CD4-positive, alpha-beta T cell treated with Interleukin-15 for 1 hour (primary cell): ENCODE measurements at places on chromosomes 2 and 18.
A peak's percentile ranks its signal among the peaks of the same experiment; 100 is the strongest.

DNA sequence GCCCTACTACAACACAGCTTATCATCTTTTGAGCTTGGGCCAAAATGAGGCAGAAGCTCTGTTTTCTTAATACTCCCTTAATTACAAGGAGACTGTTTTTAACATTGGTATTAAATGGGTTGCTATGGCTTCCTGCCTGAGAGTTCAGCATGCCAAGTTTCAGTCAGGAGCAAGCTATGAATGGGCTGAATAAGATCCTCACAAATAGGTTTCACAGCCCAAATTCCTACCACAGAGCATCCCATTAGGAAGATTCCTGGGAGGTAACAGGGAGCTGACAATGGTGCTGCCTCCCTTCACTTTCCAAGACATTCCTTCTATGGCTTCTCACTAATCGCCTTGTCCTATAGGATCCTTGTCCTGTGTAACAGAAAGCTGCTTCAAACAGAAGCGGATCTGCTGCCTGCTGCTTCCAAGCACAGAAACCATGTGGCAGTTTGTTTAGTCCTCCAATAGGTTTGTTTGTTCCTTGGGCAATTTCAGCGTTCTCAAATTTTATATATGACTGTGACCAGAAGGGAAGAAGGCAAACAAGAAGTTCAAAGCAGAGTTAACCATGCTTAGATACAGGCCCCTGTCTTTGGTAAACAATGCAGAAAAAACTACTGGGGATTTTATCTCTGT lies 70.9 kb downstream of the NCKAP5 start:
- no peak for DNase-seq

- DNase-seq, result no peak
Measured at GRCh38 chr2:98669675-98670074, 61.3 kb downstream of the MGAT4A start.

GRCh38 chr18:13455471-13455870 lies 236.9 kb downstream of the LDLRAD4 start:
- DNase-seq, result no peak

GRCh38 chr2:84894758-84895520 lies 10.5 kb upstream of the TMSB10 start:
- DNase-seq, result no peak

GRCh38 chr18:10688766-10689165 lies 162.9 kb downstream of the NAPG start:
- DNase-seq, result no peak

GRCh38 chr18:27595113-27595838 lies 410.2 kb upstream of the CHST9 start:
- DNase-seq, result no peak

GRCh38 chr2:98824256-98825019 lies 93.5 kb upstream of the MGAT4A start:
- DNase-seq, result no peak

GRCh38 chr2:26982102-26982742 lies 11.8 kb downstream of the MAPRE3 start:
- DNase-seq, result no peak

- no peak for DNase-seq
Measured at GRCh38 chr2:43041661-43042360, 184.6 kb downstream of the ZFP36L2 start.

- no peak for DNase-seq
Measured at GRCh38 chr2:189466656-189467055, 25.4 kb downstream of the WDR75 start.

DNA sequence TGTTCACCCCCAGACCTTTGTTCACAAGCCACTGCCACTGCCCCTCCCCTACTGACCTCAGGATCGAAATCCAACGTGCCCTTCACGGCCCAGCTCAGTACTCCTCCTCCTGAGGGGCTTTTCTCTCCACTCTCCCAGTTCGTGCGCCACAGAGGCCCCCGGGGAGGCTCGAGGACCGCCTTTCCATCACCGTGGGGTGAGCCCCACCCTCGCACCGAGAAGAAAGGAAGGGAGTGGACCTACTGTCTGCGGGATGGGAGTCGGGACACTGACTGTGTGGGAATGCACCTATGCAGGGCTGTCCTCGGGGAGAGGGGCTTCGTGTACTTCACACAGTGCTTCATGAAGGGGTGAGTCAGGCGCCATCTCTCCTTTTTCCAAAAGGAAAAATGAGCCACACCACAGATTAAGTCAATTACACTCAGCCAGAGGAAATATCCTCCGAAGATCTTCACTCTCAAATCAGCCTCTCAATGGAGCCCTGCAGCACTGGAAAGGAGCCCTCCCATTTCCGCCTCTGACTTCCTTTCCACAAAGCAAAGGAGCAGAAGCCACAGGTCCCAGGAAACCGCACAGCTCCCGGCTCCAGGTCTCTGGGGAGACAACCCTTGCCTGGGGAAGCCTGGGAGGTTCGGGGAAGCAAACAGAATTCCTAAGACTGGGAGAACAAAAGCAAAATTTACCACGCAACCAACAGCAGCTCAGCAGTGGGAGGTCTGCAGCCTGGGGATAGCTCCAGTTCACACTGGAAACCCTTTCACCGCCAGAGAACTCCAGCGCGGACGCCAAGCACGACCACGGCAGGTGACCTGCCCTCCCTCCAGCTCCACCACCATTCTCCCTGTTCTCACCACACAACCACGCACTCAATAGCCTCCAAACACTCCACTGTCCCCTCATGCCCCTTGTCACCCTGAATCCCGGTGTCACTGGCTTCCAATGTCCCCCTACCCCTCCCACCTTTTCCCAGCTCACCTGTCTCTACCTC lies 21.6 kb downstream of the ADCY3 start:
- no peak for DNase-seq

- no peak for DNase-seq
Measured at GRCh38 chr2:1339388-1340140, 73.7 kb upstream of the TPO start.

DNA sequence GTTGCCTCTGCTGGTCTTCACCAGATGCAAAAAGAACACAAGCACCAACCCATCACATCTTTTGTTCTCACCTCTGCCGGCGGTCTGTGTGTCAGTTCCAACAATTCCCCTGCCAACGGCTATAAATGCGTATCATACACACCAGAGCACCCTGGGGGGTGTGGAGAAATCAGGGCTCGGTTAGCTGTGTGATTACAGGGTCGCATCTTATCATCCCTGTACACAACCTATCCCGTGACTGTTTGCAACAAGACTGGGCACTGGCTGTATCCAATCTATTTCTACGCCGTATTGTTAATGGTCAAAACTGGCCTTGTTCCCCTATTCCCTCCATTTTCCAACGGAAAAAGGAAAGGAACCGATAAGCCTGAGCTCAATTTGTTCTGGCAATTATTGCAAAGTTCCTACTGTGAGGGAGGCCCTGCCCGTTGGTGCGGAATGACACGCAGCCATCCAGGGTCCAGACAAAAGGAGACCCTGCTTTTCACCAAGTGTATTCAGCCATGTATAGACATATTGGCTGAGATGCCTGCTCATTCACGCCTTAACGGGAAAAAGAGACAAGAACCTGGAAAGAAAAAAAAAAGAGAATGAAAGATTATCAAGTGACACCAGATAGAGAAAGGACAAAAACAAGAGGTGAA lies 136.9 kb downstream of the CDH20 start:
- DNase-seq, result no peak

GRCh38 chr2:123870206-123870880 lies 154.7 kb upstream of the CNTNAP5 start:
- no peak for DNase-seq

- no peak for DNase-seq
Measured at GRCh38 chr18:67583621-67584020, 67.1 kb upstream of the DSEL start.

- no peak for DNase-seq
Measured at GRCh38 chr2:209592106-209592505, 168.3 kb downstream of the MAP2 start.

DNA sequence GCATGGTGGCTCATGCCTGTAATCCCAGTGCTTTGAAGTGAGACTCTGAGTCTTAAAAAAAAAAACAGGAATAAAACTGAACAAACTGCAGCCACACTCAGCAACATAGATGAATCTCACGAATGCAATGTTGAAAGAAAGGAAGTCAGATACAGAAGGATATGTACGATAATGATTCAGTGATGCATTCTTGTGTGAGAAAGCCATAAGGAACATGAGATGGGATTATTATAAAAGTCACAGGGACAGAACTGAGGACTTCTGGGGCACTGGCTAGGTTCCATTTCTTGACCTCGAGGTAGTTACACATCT lies 56.9 kb upstream of the SMAD2 start:
- DNase-seq, result no peak

DNA sequence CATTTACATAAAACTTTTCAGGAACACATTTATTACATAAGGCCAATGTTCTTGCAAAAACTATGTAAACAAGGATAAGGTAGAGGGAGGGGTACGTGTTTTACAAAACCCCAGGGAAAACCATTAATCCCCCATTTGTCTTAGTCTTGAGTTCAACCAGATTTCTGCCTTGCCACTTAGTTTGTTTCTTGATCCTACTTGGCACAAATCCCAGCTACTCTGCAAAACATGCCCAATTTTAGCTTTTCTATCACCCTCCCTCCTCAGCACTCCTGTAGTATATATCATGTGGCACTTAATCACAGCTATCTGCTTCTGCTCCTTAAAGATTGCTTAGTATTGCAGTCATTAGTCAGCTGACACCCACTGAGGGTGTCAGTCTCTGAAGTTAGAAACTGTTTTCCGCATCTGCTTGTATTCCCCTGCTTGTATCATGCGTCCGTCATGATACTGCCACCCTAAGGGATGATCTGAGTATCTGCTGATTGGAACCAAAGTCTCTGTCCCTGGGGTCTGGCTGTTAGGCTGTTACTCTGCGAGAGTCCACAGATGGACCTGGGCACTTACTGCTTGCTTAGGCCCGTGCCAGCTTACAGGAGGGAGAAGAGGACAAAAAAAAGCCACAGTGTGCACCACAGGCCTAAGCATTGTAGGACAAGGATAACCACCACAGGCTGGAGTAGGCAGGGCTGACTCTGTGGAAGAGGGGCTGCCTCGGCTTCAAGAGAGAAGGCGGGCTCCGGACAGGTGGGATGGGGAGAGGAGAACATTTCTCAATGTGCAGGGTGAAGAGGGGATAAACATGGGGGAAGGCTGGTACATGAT lies 82.2 kb downstream of the EPAS1 start:
- no peak for DNase-seq

- no peak for DNase-seq
Measured at GRCh38 chr2:908568-908967, 42.1 kb upstream of the SNTG2 start.

DNA sequence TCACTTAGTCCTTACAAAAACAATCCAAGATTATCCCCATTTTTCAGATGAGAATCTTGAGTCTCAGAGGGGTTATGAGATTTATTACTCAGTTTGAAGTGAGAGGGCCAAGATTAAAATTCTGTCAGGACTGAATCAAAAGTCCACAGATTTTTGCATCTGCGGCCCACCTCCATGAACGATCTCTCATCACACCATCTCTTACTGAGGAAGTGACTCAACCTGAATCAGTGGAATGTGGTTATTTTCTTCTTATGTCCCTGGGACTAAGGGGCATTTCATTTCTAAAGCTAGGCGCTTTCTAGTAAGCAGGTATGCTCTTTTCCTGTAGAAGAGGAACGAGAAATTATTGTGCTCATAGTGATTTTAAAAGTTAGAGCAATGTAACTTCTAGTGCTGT lies 360.3 kb upstream of the SPHKAP start:
- no peak for DNase-seq

- DNase-seq, result no peak
Measured at GRCh38 chr18:41695441-41695840, 259.6 kb upstream of the PIK3C3 start.

GRCh38 chr2:117068371-117068770 lies 746.1 kb upstream of the DDX18 start:
- no peak for DNase-seq

DNA sequence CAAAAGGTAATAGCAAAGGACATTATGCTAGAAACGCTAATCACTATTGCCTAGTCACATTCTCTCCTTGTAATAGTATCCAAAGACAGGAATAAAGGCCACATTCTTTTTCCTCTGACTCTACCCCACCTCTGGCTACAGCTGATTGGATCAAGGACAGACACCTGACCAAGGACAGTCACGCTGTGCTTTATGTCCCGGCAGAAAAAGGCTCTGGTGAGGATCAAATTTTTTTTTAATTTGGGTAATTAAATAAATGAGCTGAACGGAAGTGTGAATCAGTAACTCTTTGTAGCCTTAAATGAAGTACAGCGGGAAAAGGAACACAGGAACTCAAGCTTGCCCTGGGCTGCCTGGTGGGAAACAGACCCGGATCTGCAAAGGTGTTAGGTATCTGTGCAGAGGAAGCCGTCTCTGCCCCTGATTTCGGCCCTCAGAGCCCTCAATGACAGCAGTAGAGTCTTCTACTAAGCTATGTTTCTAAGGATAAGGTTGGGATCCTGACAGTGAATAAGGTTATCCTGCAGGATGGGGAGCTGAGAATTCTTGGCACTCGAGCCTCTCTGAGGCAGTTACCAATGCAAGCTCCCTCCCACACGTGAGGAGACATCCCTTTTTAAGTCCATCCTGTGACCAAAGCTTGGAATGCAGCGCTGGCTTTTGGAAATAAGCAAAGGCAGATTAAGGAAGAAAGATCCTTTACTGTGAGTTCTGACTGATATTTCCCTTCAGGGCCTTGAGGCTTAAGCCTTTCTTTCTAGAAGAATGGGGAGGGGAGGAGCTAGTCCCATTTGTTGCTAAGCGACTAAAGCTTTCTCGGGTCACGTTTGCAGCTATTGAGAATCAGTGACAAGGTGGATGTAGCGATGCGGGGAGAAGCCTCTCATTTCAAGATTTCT lies 37.8 kb upstream of the IKZF2 start:
- no peak for DNase-seq

- DNase-seq, result no peak
Measured at GRCh38 chr2:197079414-197079813, 152.9 kb upstream of the PGAP1 start.

DNA sequence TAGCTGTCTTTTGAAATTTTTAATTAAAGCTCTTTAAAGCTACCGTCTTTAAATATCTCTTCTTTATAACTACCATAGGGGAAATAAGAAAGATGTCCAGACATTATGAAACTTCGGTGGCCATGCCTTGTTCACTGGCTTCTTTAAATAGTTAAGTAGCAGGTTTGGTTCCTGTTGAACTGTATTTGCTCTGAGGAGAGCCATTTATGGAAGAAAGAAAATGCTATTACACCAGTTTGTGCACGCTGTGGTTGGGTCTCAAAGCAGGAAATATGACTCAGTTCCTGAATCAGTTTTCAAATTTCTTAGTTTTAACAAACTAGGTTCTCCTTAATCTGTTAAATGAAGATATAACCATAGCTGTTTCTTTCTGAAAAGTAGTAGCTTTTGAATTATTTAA lies 12.2 kb downstream of the ARPC2 start:
- peak; percentile 49 for DNase-seq

- DNase-seq, result no peak
Measured at GRCh38 chr18:9552191-9552590, 62.2 kb downstream of the PPP4R1 start.
